ENCODE measurements at places on chromosomes 1 and 21.

DNA sequence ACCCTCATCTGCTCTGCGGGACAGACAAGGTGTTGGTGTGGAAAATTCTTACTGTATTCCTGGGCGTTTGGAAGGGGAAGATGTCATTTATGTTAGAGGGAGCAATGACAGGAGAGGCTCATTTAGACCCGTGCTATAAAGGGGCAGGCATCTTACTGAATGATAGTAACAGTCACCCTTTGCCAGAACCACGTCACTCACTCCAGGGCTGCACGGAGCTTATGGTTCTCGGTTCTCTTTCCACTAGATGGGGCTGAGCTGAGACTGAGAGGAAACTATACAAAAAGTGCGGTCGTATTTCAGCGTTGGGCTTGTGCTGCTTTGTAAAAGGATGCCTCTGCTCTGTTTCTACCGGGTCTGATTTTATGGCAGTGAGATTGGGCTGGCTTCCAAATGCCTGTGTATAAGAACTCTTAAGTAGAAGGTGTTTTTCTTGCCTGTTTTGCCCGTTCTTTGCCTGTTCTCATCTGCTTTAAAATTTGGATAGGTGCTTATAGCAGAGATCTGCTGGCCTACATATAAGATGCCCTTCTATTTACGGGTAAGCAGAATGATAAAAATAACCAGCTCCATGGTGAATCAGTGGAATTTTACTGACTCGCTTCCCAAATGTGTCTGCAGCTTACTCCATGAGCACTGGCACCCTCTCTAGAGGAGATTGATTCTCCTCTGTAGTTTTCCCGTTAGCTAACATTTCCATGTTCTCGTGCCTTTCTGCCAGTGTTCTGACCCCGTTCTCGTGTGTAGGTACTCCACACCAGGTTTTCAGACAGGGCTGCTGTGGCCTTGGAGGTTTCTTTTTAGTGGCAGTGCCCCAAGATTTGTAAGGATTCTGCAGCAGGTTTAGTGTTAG, 55.9 kb downstream of the MRPS6 start:
- DNase-seq = no peak

GRCh38 chr21:39502631-39503030, 50.9 kb downstream of the SH3BGR start:
- no peak for DNase-seq

- no peak for DNase-seq
Observed at GRCh38 chr1:233668725-233669294, 54.9 kb downstream of the KCNK1 start.

DNA sequence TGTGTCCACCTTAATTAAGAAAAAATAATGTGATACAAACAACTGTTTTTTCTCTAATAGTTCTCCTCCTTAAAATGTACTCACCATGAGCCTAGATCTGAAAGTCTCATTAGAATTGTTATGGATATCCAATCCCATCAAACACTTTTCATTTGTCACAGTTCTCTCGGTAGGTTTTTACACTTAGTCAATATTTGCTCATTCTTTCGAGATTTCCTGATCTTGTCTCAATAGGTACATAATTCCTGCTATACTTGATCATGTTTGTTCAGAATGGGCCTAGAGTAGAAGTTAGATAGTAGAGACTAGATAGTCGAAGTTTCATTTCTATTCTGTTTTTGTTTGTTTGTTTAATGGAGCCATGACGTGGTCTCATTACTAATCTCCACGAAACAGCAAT, 2005.7 kb downstream of the NCAM2 start:
- DNase-seq = no peak

- DNase-seq = no peak
Observed at GRCh38 chr1:153389973-153390879, 647 bp downstream of the S100A8 start.

GRCh38 chr1:8409106-8409505, 91.2 kb downstream of the SLC45A1 start:
- DNase-seq = no peak
